ENCODE measurements at places on chromosomes 7 and 10.
A peak's percentile ranks its signal among the peaks of the same experiment; 100 is the strongest.

GRCh38 chr7:37359180-37359579, 89.5 kb downstream of the ELMO1 start:
- no peak for DNase-seq

- no peak for DNase-seq
Measured at GRCh38 chr10:78726171-78726570, 342.6 kb upstream of the ZMIZ1 start.

DNA sequence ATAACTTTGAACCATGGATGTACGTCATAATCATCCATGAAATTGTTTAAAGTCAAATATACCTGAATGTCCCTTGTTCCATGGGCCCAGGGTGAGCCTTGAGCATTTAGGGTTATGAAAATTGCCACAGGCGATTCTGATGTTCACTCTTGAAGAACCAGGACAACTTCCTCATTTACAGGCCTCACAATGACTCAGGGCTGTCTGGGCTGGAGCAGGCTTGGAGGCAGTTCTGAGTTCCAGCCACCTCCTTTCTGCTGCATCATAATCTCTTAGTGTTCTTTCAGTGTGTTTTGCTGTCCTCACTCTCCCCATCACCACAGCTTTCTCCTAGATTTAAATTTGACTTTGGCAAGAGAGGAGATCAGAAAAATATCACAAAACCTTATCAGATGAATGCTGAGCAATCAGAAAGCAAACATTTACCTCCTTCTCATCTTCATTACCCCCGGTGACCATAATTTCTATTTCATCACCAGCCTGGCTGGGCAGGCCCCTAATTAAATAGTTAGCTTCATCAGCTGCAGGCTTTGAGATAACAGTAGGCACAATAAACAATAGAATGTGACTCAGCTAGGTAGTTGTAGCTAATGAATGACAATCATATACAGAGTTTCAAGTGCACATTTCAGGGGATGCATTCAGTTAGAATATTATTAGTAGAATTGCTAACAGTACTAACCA, 571.0 kb downstream of the SH2D4B start:
- DNase-seq, result peak; percentile 5

- DNase-seq, result no peak
Measured at GRCh38 chr7:20542594-20542993, 72.9 kb upstream of the ABCB5 start.

DNA sequence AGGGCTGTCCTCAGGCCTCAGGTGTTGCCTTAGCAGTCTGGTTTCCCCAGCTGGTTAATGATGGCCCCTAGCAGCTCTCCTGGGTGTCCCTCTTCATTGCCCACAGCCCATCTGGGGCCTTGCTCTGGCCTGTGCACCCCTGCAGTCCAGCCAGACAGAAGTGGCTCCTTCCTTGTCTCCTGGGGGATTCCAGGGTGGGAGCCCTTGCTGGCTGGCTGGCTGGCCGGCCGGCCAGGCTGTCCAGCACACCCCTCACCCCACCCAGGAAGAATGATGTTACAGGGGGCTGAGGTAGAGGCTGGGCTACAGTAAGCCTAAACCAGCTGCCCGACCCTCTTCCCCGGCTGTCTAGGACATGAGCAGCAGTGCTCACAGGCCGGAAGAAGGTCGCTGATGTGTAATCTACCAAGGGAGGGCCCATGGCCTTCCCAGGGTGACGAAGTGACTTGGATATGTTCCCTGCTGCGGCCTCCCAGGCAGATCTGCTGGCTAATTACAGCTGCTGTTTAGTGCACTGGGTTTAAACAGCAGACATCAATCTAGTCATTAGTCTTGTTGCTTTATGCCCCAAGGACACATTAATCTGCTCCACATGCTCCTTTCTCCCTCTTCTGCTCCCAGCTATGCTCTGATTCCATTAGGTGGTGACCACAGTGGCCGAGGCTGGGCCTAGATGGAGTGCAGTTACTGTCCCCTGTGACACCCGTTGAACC, 53.8 kb upstream of the LRRC4 start:
- no peak for DNase-seq

GRCh38 chr7:87083865-87084519, 24.5 kb upstream of the ELAPOR2 start:
- DNase-seq, result no peak

DNA sequence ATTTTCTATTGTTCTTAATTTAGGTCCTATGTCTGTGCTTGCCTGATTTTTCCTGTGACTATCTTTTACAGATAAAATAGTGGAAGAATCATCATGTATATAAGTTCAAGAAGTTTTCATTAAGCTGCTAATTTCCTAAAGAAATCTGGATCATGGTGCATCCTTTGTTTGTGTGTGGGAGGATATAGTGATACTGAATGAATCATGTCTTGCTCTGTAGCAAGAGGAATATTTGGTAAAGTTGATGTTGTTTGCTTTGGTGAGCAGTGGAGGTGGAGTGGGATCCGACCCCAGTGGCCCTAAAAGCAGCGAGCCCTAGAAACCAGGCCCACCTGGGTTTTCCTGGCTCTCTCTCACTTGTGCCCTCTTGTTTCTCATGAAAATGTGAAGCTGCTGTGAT, 83.7 kb downstream of the CCNY start:
- no peak for DNase-seq

DNA sequence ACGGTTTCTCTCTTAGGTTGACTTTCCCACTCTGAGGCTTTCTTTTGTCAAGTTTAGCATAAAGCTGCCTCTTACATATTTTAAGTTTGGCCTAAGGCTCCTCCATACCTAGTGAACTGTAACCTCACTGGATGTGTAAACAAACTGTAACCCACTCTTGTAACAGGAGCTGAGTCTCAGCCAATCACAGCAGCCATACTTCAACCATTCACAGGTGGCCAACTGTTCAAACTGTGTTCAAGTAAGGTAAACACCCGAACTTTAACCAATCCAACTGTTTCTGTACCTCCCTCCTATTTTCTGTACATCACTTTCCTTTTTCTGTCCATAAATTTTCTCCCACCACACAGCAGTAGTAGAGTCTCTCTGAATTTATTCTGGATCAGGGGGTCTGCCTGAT, 7.7 kb upstream of the NRBF2 start:
- no peak for DNase-seq

GRCh38 chr10:5589661-5590511, 65.1 kb downstream of the CALML3 start:
- DNase-seq, result no peak

Measured in NCI-H1105 treated with DMSO at 0.1 percent for 48 hours (cell line).